ENCODE measurements at places on chromosomes 4 and X.

- peak; percentile 33 for DNase-seq
Measured at GRCh38 chr4:38759113-38759789, 23.5 kb downstream of the TLR10 start.

DNA sequence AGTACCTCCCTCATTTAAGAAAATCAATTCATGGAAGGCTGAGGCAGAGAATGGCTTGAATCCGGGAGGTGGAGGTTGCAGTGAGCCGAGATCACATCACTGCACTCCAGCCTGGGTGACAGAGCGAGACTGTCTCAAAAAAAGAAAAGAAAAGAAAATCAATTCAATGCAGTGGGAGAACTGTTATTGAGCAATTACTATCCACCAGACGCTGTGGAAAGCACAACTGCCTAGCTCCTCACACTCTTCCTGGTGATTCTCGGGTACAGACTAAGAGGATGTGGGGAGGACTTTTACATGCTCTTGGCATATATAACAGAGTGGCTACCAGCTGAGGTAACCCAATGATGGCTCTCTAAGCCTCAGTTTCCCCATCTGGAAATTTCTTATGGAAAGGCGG lies 2.7 kb upstream of the TMSB4X start:
- no peak for DNase-seq

DNA sequence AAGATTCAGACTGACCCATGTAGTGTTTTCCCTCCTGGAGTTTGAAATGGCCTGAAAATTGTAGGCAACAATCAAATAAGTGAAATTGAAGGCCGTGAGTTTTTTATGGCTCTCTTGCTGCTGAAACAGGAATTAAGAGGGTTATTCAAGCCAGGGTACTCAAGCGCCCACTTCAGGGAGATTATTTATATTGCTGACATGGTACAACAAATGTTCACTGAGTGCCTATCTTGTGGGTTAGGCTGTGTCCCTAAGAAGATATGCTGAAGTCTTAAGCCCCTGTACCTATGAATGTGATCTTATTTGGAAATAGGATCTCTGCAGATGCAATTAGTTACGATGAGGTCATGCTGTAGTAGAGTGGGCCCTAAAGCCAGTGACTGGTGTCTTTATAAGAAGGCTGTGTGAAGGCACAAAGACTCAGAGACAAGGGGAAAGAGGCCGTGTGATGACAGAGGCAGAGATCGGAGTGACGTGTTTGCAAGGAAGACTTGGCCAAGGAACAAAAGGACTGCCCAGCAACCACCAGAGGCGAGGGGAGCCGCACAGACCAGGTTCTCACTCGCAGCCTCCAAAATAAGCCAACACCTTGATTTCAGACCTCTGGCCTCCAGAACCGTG lies 72.9 kb downstream of the MED28 start:
- DNase-seq = no peak

GRCh38 chrX:28189011-28189410 lies 207.8 kb upstream of the DCAF8L1 start:
- no peak for DNase-seq

- no peak for DNase-seq
Measured at GRCh38 chr4:2085496-2085901, 26.4 kb downstream of the NAT8L start.

DNA sequence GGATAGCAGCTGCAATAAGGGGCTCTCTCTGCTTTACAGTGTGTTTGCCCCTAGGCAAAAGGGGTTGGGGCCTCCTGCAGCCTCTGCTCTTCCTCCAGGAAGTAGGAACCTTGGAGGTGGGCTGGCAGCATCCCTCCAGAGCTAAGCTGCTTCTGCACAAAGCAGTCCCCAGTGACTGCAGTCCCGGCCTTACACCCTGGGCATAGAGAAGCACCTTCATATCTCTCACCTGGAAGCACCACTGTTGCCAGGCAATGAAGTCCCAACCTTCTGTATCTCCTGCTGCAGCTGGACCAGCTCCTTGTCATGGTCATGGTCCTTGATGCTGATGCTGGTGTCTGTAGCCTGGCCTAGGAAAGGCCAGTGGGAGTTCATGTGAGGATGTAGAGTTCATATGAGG lies 171.1 kb upstream of the TET2 start:
- no peak for DNase-seq

- DNase-seq = no peak
Measured at GRCh38 chr4:8105306-8106100, 53.1 kb downstream of the ABLIM2 start.

DNA sequence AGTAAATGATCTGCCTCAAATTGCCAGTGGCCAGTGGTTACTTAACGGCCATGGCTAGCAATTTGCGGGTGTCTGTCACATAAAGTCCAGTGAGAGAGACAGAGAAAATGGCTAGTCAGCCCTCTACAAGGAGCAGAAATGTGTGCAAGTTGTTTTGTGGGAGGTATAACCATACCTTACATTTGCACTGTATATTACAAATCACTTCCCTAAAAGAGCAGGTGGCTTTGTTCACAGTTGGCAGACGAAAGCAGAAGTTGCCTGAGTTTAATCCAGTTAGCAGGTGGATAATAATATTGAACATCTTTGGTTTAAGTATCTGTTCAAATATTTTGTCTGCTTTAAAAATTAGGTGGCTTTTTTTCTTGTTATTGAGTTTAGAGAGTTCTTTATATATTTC lies 15.6 kb downstream of the SRPX start:
- DNase-seq = no peak

DNA sequence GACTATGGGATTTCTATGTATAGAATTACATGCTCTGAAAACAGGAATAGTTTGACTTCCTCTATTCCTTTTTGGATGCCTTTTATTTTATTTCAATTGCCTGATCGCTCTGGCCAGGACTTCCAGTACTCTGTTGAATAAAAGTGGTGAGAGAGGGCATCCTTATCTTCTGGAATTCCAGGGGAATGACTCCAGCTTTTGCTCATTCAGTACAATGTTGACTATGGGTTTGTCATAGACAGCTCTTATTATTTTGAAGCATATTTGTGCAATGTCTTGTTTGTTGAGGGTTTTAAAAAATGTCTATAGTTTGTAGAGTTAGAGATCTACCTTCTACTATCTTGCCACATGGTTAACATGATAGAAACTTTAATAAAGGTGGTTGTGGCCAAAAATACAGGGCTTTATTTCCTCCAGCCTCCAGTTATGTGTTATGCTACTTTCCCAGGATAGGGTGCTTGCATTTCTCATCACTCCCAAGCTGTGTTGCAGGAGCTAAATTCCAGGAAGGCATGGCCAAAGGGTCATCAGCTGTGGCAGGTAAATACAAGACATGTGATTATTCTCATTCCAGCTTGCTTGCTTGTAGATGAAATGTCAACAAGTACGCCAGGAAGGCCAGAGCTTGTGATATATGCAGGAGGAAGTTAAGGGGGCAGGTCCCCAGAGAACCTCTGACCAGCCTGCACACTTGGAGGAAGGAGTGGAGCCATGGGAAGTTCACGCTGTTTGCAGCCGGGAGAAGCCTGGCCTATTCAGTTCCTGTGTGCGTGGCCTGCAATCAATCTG lies 142.4 kb upstream of the CPXCR1 start:
- DNase-seq = no peak

- no peak for DNase-seq
Measured at GRCh38 chr4:162461952-162462351, 298.2 kb upstream of the FSTL5 start.

DNA sequence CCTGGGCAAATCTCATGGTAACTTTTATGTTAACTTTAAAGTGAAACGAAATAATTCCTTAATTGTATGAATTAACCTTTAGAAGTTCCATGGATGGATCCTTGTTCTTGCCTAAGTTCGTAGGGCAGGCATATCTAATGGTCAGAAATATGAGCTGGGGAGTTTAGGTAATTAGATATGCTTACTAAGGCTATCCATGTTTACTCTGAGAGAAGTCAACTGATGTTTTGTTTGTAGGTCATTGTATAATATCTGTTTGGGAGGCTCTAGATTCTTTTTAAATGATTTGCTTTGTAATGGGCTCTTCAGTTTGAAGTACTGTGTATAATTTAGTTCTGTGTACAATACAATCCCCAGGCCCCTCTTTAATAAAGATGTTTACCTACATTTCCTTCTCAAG lies 117.0 kb downstream of the DCK start:
- DNase-seq = no peak

- DNase-seq = no peak
Measured at GRCh38 chrX:13085526-13085925, 41.1 kb upstream of the FAM9C start.

GRCh38 chr4:7353046-7353790 lies 81.5 kb downstream of the PSAPL1 start:
- DNase-seq = no peak

GRCh38 chr4:52750819-52751486 lies at the start of gene ERVMER34-1:
Gene ERVMER34-1 (minus strand): TSS chr4:52751425. CDS start chr4:52745520, 5,905 bp downstream.
- DNase-seq = no peak

- no peak for DNase-seq
Measured at GRCh38 chrX:119758731-119759247, 401 bp downstream of the SOWAHD start.

DNA sequence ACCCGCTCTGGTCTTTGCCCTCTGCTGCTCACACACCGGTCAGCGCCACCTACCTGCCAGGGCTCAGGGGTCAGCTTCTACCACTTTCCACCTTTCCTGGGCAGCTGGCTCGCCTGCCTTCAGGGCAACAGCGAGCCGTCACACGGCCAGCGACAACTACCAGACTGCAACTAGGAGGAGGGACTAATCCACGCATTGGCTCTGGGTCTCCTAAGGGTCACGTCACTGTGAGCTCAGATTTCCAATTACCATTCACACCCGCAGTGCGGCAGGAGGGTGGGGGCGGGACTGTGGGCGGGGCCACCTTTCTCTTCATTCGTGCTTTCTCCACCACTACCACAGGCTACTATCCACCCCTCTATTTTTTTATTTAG lies at the start of gene BEX5:
TSS of gene BEX5 (minus strand) at position 172 of the 374 bp plus-strand sequence. CDS start 1,712 bp downstream, outside the sequence.
- DNase-seq = no peak

- no peak for DNase-seq
Measured at GRCh38 chr4:102007959-102008425, 217.5 kb downstream of the BANK1 start.

DNA sequence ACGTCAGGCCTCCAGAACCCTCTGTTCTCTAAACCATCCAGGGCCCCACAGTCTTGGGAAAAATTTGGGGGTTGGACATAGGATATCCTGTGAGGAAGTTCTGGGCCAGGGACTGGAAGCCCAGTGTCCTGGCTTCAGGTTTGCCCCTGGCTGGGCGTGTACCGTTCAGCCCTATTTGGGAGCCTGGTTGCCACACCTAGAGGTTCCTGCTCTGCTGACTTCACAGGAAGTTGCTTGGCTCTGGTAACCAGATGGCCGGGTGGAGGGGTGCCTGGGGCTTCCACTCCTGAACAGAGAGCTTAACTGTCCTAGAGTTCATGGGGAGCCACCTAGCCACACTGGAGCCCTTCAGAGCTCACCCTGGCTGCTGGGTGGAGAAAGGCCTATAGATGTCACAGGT lies 1.1 kb downstream of the TAFAZZIN start:
- no peak for DNase-seq

DNA sequence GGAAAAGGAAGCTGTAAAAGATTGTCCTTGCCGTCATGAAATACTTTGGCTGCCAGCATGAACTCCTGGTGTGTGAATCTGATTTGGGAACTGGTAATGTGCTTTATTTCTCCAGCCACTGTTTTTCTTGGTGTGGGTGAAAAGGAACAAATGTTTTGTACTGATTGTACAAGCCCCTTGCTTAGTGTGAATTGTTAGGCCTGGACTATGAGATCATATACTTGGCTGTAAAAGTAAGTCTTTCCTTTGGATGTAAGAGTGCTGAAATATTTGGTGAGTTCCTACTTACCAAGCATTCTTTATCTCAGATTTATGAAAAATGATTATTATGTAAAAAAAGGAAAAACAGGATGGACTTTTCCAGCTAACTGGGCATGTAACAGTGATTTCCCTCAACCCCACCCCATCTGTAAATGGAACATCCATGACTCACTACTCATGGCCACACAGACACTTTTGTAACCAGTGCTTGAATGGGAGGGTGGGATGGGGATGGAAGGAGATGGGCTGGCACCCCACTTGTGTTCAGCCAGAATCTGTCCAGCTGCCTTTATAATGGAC lies 6.3 kb downstream of the FNIP2 start:
- DNase-seq = no peak

- DNase-seq = no peak
Measured at GRCh38 chr4:144302704-144303536, 162.4 kb upstream of the GYPA start.

DNA sequence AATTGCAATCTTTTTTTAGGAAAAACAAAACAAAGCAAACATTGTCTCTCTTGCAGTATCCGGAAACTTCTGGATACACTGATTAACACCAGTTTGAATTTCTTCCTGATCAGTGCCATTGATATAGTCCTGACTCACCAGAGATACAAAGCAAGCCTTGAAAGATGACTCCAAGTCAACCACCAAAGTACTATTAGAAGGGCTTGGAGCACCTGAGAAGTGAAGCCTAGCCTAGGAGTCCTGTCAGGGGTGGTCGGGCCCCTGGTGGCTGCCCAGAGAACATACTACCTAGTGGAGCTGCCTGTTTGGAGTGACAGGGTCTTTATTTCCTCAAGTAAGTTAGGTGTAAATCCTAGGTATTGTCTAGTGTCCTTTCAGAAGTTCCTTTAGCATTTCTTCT lies 593.2 kb downstream of the ZNF674 start:
- no peak for DNase-seq

DNA sequence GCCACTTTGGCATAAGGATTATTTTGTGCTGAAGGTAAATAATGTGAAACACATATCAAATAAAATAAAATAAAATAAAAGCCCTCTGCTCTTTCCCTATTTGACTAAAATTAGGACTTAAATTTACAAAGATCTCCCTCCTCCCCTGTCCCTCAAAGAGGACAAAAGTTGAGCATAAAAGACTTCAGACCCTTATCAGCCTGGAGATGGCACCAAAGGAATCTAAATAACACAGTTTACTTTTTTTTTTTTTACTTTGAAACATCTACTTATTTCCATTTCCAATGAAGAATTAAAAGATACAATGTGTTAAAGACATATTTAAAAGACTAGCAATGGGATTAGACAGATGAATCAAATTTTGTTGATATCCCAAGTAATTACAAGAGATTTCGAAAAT lies 89.7 kb downstream of the EPHA5 start:
- DNase-seq = no peak

DNA sequence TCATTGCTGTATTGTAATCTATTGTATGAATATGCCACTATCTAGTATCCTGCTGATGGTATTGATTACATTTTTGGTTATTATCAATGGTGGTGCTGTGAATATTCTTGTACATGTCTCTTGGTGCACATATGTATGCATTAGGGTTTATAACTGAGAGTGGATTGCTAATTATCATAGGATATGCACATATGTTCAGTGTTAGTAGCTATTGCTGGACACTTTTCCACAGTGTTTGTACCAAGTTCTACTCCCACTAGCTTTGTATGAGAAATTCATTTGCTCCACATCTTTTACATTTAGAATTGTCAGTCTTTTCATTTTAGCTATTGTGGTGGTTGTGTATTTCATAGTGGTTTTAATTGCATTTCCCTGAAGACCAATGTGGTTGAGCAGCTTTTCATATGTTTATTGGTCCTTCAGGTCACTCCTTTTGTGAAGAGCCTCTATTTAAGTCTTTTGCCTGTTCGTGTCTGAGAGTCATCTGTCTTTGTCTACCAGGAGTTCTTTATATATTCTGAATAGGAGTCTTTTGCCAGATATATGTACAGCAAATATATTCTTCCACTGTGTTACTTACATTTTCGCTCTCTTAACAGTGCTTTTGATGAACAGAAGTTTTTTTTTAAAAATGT lies 87.1 kb downstream of the TBC1D19 start:
- no peak for DNase-seq

GRCh38 chrX:134407065-134407376 lies 52.9 kb upstream of the HPRT1 start:
- DNase-seq = no peak

- no peak for DNase-seq
Measured at GRCh38 chrX:153448556-153449367, 2.9 kb upstream of the TREX2 start.

- no peak for DNase-seq
Measured at GRCh38 chr4:9916937-9917336, 104.4 kb downstream of the SLC2A9 start.
